ENCODE measurements at places on chromosomes 2 and 18.
A peak's percentile ranks its signal among the peaks of the same experiment; 100 is the strongest.

DNA sequence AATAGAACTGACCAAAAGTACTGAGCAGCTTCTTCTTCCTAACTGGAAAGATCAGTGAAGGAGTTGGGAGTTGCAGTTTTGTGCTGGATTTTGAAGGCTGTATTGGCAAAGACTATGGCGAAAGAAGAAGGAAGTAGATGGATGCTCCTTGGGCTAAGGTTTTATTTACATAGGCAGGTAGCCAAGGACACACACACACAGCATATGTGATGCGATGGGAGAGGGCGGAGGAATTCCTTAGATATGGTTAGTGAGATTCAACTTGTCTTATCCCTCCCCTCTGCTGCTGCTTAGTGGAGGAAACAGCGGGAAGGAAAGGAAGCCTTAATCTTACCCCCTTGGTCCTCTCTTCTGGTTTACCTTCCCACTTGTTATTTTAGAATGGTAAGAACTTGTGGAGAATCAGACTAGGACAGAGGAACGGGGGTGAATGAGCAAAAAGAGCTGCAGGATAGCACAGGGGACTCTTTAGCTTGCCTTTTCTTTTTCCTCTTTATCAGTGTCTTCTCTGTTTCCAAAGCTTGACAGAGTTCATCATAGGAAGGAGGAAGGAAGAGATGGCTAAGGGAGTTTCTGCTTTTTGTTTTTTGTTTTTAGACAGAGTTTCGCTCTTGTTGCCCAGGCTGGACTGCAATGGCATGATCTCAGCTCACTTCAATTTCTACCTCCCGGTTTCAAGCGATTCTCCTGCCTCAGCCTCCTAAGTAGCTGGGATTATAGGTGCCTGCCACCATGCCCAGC, 87.9 kb downstream of the OSBPL6 start:
- no peak for DNase-seq

DNA sequence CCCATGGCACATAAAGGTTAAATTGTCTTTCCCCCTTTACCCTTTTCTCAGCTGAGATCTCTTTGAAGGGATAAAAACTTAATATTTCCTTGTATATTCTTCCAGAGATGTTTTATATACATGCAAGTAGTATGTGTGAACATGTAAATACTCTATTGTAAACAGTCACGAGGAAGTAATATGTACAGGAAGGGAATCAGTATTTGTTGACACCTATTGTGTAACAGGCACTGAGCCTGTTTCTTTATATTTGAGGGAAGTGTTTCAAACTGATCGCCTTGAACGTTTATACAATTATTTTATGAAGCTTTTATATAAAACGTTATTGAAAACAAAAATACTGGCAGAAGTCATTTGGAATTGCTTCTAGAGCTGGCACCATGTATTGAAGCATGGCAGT, 13.2 kb downstream of the RALBP1 start:
- DNase-seq = no peak

GRCh38 chr18:30954262-30954661, 88.3 kb downstream of the DSC3 start:
- DNase-seq = no peak

- DNase-seq = no peak
Measured at GRCh38 chr2:63639344-63639743, 50.6 kb downstream of the MDH1 start.

- no peak for DNase-seq
Measured at GRCh38 chr2:121502246-121502645, 28.4 kb upstream of the RNU4ATAC start.

- no peak for DNase-seq
Measured at GRCh38 chr2:63444565-63445288, 143.6 kb downstream of the WDPCP start.

DNA sequence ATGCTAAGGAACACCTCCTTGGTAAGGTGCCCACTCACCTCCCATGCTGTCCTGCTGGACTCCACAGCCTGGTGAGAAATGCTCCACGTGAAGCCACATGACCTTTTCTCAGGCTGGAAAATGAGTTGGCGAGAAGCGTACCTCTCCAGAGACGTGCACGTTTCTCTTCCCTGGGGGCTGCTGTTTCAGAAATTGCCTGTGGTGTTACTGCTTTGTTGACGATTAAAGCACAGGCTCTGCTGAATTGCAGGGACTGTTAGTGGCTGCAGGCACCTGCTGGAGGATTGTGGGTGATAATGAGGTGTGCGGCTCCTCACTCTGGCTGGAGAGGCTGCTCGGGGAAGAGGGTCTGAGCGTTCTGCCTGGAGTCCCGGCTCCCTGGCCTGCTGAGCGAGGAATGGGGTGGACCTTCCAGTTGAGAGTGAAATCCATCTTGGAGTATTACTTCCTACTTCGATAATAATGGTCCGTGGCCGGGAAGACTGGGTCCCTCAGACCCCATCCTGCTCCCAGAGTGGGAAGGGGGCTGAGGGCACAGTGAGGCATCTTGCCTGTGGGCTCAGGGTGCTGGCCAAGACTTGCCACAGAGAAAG, 199.3 kb upstream of the HDAC4 start:
- no peak for DNase-seq

DNA sequence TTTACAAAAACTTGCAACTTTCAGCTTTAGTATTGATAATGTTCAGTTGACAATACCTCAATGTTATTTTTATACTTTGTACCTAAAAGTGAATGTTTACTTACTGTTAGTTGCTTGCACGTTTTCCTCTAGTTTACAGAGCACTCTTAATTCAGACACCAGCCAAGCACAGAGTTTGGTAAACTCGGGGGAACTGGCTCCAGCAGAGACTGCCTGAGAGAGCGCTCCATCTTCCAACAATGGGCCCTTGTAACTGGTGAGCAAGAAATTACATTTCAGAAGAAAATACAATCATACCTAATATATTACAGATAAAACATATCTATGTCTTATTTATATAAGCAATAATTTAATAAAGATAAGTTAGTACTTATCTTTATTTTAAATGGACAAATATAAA, 3.7 kb downstream of the FAM98A start:
- no peak for DNase-seq

DNA sequence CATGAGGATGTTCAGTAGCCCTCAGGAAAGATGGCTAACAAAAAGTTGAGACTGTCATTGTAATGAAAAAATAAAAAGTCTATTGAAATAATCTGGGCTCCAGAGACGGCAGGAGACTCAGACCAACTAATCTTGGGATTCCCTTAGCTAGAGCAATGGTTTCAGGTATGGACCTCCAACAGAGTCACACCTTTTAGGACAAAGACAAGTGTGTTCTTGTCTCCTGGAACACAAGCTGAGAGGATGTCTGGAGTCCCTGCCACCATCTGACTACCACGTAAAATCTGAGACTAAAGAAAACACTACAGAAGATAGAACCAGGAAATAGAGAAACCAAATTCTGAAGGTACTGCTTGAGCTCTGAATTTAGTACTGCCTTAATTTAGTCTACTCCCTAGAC, 103.3 kb upstream of the RBBP8 start:
- no peak for DNase-seq

- no peak for DNase-seq
Measured at GRCh38 chr2:161117506-161117905, 42.7 kb upstream of the TANK start.

GRCh38 chr18:31371989-31372388, 4.6 kb upstream of the DSG4 start:
- DNase-seq = no peak

DNA sequence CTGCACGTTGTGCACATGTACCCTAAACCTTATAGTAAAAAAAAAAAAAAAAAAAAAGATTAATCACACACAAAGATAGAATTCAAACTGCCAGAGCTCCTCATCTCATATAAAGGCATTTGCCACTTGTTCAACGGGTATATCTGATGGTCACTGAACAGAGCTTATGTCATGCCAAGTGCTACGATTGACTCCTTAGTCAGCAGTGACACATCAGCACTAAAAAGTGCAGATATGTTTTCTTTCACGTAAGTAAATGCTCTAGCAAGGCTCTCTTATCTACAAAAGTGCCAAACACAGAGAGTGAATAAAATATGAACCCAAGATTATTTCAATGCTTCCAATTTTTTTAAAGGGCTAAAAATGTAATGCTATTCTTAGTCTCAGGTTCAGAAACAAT, 1.1 kb downstream of the LMAN1 start:
- DNase-seq = peak; percentile 4
